ENCODE measurements at places on chromosomes 6 and 20.

- DNase-seq: no peak
Measured at GRCh38 chr6:156701966-156702365, 75.2 kb upstream of the ARID1B start.

DNA sequence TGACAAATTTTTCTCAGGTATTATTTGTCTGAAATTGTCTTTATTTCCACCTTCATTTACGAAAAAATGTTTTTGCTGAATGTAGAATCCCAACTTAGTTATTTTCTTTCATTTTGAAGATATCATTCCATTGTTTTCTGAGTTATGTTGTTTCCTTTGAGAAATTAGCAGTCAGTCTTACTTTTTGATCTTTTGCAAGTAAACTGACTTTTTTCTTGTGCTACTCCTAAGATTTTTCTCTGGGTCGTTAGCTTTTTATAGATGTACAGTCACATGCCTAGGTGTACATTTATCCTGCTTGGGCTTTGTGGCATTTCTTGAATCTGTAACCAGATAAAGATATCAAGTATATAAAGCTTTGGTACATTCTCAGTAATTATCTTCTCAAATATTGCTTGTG, 29.6 kb upstream of the ASIP start:
- DNase-seq: no peak

GRCh38 chr20:58307270-58307669, 2.2 kb upstream of the RAB22A start:
- DNase-seq: no peak

DNA sequence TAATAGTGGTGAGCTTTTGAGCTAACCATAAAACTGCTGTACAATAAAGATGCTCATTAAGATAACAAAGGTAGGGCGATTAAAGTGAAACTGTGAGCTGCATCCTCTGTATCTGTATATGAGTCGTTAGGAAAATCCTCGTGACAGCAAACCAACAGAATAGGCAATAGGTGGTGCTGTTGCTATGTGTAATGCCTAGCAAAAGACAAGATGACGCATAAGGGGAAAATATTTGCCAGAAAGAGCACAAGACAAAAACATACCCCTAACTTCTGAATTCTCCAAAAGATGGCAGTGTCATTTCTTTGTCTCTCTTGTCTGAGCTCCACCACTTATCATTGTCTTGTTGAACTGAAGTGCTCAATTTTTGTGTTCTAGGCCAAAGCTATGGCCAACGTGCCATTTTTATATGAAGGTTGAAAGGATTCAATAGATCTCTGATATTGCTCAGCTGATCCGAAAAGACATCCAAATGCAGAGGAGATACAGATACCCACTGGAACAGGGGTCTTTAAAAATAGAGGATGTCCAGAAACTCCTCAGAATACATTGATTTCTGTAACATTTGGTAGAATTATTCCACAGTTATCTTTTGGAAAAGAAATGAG, 56.3 kb upstream of the ANKEF1 start:
- peak; percentile 88 for DNase-seq

DNA sequence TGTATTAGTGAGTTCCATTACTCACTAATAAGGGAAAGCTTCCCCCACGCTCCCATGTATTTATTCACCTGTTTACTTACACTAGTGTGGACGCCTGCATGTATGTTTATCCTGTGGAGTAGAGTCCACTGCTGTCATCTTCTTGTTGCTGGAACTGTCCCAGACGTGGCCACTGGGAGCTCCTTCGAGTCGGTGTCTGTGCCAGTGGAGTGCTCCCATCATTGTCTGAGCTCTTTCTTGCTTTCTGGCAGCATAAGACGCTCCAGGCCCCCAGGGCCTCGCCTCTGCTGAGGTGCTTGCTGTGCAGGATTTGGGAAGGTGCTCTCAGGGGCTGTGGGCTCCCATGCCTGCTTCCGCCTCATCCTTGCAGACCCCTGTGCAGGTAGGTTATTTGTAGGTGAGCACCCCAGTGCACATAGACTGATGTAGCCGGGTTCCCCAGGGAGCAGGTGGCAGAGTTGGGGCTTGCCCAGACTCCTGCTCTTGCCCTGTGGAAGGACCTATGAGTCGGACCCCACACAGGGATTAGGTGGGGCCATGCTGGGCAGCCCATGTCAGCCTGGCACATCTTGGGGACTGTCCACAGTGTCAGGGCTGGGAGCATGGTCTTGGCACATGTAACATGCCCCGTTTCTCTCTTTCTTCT, 16.6 kb downstream of the PHACTR3 start:
- no peak for DNase-seq

- DNase-seq: peak; percentile 46
Measured at GRCh38 chr6:139882977-139883728, 508.7 kb upstream of the CITED2 start.

DNA sequence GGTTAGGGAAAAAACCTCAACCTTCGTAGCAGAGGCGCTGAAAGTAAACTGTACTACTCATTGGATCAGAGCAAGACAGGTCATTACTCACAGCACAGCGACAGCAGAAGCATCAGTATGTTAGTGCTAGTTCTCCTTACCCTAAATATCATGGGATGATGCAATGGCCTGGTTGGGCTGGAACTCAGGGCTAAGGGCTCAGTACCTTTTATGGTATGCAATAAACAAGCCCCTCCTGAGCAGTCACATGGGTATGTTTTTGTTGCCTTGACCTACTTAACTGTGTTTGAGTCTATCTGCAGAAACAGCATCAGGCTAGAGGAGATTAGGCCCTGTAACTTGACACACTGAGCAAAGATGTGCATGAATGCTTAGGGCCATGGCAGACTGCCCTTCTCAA, 369.4 kb upstream of the IMPG1 start:
- DNase-seq: no peak

DNA sequence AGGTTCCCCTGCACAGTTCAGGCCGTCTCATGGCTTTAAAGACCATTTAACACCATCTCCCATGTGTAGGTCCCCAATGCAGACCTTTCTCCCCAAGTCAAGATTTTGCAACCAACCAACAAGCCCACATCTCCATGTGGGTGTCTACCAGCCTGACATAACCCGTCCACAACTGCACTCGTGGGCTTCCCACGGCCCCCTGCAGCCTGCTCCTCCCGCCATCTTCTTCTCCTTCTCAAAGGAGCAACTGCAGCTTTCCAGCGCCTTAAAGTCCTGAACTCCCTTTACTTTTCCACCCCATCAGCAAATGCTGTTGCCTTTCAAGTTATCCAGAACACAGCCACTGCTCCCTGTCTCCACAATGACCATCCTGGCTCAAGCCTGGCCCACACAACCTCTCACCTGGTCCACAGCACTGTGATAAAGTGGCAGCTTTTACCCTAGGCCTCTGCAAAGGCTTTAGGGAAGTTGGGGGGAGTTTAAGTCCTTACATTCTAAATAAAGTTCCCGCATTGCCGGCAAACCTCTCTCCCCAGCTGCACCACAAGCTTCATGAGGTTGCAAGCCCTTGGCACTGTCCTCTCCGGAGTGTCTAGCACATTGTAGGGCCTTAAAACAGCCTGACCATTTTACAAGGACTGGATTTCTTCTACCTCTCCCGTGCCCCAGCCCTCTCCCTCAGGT, 140.5 kb downstream of the PREX1 start:
- DNase-seq: no peak

GRCh38 chr6:68776354-68776753, 141.3 kb downstream of the ADGRB3 start:
- DNase-seq: no peak

GRCh38 chr6:106160189-106160588, 74.1 kb downstream of the PRDM1 start:
- no peak for DNase-seq

GRCh38 chr6:7106215-7106751, 1.5 kb upstream of the RREB1 start:
- no peak for DNase-seq

DNA sequence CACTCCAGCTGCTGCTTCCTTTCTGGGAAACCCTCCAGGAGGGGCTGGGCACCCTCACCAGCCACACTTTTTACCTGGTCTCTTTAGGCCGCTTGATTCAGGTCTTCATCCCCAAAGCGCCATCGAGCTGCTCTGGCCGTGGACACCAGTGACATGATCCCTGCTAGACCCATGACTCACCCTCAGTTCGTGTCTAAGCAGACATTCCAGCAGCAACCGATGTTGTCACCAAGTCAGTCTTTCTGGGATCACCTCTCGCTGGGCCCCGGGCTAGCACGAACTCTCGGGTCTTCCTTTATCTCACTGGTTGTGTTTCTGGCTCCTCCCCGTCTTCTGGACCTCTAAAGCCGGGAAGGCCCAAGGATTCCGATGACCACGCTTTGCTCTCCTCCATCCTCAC, 43.0 kb upstream of the GPR31 start:
- DNase-seq: no peak

GRCh38 chr20:21096321-21097043, 9.7 kb downstream of the LINC00237 start:
- DNase-seq: peak; percentile 10
